T-helper 9 cell (primary cell): ENCODE measurements at places on chromosomes 6 and 20.

GRCh38 chr6:151506761-151507160 lies 12.9 kb downstream of the CCDC170 start:
- DNase-seq = no peak

DNA sequence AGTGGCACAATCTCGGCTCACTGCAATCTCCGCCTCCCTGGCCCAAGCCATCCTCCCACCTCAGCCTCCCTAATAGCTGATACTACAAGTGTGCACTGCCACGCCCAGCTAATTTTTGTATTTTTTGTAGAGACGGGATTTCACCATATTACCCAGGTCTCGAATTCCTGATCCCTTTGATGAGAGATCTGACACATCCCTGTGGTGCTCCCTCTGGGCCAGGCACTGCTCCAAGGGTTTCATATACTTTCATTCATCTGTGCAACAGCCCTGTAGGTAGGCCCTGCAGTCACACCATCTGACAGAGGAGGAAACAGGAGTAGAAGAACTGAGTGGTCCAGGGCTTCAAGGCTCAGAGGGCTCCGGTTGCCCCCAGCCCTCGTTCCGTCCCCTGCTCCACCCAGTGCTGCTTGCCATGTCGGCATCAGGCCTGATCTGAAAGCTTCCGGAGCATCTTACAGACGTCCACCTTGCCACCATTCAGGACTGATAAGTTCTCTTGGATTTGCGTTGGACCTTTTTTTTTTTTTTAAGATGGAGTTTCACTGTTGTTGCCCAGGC lies 3.3 kb downstream of the ZGPAT start:
- no peak for DNase-seq

GRCh38 chr6:97066056-97066455 lies 141.5 kb downstream of the KLHL32 start:
- DNase-seq = no peak

GRCh38 chr6:152301021-152301764 lies 336.0 kb downstream of the SYNE1 start:
- DNase-seq = no peak
